ENCODE measurements at places on chromosomes 12 and 14. TPM values are rescaled to one million over a fixed set of nuclear protein-coding genes. Genes with fewer than 3 reads are reported as not detected.

DNA sequence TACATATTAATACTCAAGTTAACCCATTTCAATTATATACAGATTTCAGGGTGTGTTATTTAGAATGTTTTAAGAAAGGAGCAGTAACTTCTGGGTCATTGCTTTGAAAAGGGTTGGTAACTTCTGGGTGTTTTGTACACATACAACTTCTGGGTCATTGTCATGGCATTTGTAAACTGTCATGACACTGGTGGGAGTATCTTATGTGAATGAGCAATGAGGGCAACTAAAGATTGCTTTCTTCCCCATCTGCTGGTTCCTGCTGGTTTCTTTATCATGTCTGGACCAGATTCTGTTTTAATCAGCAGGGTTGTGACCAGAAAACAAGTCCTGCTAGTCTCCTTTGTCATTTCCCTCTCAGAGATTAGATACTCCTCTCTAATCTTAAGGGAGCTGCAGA is 713.3 kb downstream of the LRFN5 start:
- no peak for DNase-seq

DNA sequence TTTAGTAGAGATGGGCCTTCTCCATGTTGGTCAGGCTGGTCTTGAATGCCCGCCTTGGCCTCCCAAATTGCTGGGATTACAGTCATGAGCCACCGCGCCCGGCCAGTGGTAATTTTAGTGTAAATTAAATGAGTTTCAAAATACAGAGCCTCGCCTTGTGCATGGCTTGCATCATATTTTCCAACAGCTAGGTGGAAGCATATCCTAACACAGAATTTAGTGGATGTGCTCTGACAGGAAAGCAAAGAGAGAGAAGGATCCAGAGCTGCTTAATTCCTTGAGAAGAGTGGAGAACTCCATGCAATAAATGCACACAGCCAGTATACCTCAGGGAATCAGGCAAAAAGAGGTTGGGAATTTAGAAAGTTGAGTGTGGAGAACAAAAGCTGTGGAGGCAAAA is 2.5 kb downstream of the OR6C2 start:
- no peak for DNase-seq

DNA sequence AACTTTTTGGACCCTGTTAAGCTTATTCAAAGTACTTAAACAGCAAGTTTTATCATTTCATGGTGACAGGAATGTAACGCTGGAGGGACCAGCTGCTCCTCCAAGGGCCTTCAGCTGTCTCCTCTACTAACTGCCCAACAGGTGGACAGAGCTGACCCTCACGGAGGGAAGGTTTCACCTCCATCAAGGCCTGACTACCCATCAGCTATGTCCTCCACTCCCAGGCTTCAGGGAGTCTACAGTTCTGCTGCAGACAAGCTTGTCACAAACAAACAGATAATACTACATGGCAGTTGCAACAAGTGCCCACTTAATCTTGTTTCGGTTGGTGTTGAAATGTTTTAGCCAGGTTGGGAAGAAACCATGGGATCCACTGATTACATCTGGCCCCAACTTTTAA is 175.1 kb downstream of the TTC7B start:
- no peak for DNase-seq

DNA sequence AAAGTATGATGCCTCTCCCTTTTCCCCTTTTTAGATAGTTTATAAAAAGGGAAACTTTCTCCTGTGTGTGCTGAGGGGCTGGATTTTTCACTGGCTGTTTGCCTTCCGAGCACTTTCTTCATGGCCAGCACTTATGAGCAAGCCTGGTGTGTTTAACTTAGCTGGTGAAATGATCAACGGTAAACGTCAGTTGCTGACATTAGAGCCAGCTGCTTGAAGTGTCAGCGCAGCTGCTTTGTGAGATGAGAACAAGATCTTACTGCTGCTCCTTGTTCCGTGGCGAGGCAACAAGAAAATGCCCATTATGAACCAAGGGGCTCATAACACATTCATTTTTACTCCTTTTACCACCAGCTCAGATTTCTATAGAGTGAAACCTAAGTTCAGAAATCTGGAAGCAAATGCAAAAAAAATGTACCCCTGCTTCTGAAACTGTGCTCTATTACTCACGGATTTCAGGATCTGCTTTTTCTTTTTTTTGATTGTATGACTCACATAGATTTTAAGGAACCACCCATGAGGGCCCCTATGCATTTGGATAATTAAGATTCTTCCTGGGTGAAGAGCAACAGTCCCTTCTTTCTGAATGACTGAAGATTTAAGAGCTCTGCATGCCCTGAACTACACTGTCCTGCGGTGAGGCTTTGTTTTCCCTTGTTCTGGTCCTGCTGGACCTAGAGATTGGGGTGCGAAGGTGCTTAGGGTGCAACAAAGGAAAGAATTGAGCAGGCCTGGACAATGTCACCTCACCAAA is 74.3 kb upstream of the CPM start:
- no peak for DNase-seq

DNA sequence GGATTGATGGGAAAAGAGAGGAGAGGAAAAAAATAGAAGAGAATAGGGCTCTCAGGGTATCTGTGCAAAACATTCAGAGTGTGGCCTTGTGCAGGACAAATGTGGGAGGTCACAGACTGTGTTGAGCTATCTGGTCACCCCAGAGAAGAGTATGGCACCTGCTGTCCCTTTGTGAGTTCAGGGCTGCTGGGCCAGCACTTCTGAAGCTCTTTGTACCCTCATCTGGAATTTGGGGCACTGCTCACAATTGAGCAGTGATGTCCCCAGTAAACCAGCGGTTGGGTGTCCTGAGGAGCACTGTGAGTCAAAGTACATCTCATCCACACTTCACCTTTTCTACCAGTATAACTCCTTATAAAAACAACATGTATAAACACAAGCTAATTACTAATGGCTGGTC is 2.6 kb upstream of the KRT81 start:
- DNase-seq, result no peak

DNA sequence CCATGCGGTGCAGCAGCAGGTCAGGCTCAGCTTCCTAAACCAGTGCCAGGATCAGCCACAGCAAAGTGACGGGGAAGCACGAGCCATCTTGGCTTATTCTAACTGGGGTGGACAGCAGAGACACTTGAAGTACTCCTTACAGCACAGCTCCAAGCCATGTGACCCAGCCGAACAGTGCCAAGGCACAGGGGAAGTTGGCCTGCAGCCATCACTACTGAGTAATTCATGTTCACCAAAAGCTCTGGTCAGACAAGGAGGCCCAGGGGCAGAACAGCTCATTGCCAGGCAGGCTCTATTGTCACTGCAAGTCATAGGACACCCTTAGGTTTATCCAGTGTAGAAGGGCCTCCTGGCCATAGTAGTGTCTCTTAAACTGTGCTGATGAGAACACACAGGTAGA is 23.4 kb upstream of the SLC35F4 start:
- peak; percentile 3 for DNase-seq

DNA sequence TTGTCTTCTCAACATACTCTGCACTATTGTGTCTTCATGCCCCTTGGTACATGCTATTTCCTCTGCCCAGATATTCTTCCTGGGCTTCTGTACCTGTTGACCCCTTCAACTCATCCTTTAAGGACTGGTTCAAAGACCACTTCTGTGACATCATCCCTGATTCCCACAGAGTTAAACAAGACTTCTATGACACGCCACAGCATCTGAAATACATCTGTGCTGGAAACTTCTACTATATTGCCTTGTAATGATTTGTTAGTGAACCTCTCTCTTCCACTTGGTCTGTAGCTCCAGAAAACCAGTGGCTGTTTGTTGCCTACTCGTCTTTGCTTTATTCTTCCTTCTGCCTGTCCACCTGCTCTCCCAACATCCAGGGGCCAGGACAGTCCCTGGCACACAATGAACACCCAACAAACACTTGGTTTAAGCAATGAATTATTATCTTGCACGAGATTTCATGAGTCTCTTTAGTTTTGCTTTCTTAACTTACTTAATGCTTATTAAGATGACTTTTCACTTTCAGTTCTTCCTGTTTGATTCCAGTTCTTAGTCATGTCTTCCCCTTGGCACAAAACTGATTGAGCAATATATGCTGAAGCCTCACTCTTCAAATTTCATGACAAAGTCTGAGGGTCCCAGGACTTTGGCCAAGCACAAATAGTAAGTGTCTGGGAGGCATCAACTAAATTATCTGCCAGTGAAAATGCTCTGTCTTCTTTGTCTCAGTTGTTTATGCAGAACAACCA is 485.9 kb downstream of the APAF1 start:
- DNase-seq, result no peak

DNA sequence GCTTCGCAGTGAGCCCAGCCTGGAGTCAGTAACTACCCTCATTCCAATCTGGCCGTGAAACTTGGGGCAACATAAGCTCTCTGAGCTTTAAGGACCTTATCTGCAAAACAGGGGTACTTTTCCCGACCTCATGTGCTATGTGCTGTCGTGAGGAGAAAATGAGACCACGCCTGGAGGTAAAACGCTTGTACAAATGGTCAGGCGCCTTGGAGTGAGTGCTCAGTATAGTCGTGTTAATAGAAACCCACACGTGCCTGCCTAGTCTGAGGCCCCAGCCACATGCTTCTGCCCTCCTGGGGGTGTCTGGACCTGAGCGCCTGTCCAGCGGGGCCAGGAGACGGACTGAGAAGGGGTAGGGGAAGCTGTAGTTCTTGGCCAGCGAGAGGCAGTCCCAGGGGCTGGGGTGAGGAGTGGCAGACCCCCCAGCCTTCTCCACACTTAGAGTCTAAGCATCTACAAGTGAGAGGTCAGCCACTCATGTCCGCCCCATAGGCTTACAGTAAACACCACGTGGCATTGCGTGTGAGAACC is 4.9 kb downstream of the AQP5 start:
- no peak for DNase-seq

DNA sequence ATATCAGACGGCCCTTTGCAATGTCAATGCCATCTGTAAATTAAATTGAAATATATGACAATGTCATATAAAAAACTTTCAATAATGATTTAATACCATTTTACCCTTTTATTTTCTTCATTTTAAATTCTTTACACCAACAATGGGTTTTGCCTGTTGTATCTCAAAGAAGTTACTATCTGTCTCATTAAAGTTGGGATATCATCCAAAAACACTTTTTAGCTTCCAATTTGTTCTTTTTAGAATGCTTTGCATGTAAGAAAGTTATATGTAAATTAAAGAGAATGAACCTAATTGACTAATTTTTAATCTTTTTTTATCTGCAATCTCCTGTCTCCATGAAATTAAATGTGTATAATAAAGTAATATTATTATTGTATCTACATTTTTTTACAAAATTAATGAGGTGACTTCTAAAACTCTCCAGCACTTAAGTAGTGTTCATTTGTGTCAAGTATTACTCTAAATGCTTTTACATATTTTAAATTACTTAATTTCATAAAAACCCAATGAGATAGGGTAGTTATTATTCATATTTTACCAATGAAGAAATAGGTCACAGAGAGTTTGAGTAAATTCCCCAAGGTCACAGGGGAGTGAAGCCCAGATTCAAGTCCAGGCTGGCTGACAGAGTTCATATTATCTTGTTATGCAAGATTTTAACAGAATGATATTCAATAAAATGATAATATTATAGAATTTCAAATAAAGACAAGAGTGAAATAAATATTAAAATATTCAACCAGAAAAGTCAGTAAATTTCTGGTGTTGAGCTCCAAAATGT is 673.0 kb upstream of the FLRT2 start:
- DNase-seq, result no peak

DNA sequence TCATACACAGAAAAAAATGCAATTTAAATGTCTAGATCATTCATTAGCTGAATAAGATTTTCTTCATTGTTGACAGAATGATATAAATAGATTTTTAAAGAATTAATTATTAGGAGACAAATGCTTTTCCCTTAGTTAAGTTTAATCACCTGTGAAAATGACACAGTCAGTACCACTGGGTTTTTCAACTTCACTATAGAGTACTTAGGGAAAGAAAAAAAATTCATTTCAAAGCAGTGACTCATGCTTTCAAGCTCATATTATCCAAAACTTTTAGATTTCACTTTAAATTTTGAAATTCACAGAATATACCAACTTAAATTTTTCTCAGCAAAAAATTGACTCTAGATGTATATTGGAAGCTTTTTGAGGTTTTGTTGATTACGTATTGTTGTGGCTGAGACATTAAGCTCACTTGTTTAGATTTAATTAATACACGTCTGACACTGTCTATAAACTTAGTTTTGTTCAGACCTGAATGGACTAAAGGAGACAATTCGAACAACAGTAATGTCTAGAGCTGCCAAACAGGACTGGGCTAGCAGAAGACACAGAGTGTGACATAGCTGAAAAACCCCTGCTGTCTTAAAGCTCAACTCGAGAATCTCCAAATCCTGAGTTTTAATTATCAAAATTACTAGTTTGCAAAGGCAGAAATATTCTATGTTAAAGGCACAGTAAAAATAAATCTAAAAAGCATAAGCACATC is 1.6 kb downstream of the MGAT4C start:
- DNase-seq, result no peak

GRCh38 chr12:15194456-15195368 is 26.5 kb downstream of the RERG start:
- no peak for DNase-seq

- DNase-seq, result no peak
Observed at GRCh38 chr12:2893007-2893406, 2.3 kb downstream of the TULP3 start.

DNA sequence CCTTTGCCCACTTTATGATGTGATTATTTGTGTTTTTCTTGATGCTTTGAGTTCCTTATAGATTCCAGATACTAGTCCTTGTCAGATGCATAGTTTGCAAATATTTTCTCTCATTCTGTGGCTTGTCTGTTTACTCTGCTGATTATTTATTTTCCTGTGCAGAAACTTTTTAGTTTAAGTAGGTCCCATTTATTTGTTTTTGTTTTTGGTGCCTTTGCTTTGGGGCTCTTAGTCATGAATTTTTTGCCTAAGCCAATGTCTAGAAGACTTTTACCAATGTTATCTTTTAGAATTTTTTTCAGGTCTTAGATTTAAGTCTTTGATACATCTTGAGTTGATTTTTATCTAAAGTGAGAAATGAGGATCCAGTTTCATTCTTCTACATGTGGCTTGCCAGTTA is 667.3 kb downstream of the SLC16A7 start:
- no peak for DNase-seq

DNA sequence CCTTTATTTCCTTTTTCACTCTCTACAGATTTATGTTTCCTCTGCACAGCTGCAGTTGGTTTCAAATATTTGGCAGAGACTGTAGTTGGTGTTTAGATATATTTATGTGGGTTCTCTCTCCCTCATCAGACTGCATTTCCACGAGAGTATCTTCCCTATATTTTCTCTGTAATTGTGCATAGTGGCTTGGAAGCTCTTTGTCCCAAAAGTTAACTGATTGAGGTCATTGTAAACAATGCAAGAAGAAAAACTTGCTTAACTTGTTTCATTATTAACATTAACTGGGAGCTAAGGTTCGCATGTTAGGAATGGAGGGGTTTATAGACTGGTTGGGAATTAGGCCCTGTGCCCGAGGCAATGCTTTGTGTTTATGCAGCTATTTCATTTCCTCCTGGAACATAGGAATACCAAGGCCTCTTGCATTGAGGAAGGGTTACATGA is 216.9 kb upstream of the HMGA2 start:
- DNase-seq, result peak; percentile 52

DNA sequence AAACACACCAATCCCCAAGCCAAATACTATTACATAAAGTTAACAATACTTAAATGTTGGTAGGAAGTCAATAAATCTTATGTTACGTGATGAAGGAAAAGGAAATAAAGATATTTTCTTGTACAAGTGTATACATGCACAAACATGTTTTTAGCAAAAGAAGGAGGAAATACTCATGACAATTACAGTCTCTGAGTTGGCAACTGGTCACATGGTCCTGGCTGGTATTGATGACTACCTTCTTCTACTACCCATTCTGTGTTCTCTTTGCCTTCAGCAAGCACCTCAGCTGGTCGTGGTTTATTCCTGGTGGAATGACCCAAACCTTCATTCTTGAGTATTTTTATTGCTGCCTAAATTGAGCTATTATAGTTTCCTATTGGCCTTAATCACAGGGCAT is 84.8 kb downstream of the PLBD1 start:
- no peak for DNase-seq

Gene AMHR2
- not detected for total RNA-seq

Gene BMAL2
- 33.3 TPM for total RNA-seq

Gene CBLN3
- 5.0 TPM for total RNA-seq
